Myocyte (in vitro differentiated cells): ENCODE measurements at places on chromosomes 7 and 10.

DNA sequence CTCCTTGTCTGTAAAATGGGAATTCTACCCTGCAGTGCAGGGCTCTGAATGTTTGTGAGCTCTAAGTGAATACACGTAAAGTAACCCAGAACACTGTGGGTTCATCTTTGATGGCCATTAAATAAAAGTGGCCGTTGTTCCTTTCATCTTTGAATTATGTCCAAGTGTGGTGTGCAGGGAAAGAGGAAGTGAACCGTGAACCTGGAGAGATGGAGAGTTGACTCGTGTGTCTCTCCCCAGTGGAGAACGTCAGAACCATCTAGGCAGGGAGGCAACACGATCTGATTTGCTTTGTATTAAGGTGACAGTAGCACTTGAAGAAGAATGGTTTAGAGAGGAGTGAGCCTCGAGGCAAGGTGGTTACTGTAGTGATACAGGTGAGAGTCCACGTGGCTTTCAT is 93.5 kb upstream of the GJD4 start:
- DNase-seq = no peak

DNA sequence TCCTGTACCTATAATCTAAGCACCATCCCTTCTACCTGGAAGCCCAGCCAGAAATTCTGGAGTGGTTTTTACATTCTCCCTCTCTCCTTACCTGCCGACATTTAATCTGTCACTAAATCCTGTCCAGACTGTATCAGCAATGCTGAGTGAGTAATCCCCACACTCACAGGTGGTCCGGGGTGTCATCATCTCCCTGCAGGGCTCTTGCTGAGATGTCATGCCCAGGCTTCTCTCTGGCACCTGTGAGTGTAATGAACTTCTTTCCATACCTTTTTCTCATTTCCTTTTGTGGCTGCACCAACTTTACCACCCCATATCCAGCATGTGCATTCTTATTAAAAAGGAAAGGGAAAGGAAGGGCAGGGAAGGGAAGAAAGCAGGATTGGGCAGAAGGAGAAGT is 355.2 kb downstream of the CCSER2 start:
- DNase-seq = no peak

DNA sequence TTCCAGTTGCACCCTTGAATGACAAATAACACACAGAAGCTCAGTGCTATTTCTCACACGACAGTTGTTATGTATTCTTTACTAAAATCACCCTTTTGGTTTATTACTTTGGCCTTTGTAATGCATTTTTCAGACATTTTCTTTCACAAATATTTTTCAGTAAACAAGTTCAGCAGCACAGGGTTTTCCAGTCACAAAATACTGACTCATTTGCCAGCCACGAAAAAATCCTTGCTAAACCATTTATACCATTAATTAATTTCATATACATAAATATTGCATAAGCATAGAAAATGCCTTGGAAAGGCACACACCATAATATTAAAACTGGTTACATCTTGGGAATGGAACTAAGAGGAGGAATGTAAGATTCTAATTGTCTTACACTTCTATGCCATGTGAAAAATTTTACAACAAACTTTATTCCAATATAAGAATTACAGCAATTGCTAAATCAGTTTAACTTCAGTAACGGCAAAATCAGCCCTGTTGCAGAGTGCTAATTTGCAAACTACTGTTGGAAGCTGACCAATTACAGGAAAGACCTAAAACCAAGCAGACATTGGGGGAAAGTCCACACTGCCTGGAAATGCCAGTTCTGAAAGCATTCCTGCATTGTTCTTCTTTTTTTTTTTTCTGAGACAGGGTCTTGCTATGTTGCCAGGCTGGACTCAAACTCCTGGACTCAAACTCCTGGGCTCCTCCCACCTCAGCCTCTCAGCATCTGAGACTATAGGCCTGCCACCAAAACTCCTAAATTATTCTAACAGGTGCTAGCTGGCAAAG is 31.6 kb upstream of the PBLD start:
- no peak for DNase-seq

DNA sequence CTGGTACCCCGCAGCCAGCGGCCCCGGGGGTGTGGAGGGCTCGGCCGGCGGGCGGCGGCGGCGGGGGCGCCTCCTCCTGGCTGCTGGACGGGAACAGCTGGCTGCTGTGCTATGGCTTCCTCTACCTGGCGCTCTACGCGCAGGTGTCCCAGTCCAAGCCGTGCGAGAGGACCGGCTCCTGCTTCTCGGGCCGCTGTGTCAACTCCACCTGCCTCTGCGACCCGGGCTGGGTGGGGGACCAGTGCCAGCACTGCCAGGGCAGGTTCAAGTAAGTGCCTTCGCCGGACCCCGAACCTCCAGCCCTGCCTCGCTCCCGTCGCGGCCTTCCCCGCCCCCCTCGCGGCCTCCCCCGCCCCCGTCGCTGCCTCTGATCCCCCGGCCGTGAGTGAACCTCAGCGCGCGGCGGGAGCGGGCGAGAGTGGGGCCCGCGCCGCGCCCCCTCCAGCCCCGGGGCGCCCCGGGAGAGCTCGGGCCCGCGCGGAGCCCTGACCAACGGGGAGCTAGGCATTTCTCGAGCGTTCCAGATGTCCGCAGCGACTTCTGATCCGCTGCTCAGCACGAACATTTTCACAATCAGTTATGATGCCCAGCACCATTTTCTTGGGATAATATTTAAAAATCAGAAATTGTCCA is 727 bp downstream of the ATRNL1 start:
- peak; percentile 7 for DNase-seq

GRCh38 chr7:89623018-89623672 is 531.1 kb upstream of the STEAP1 start:
- DNase-seq = peak; percentile 9

DNA sequence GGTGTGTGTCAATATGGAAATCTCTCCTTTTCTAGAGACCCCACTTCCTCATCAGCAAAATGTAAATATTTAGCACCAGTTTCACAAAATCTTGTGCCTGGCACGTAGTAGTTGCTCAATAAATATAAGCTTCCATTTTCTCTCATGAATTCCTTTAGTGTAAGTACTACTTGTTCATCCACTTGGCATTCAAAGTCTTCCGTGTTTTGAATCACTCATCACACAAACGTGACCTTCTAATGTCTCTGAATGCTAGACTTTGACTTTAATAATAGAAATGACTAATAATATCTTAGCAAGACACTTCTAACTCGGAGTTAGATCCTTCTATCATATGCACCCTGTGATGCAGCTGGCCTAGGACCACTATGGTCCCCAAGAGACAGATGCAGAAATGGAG is 168.7 kb upstream of the ZNF32 start:
- DNase-seq = no peak

GRCh38 chr7:135467207-135467711 is 42.6 kb downstream of the CNOT4 start:
- no peak for DNase-seq

GRCh38 chr7:120052884-120053382 is 220.0 kb upstream of the KCND2 start:
- peak; percentile 95 for DNase-seq

- DNase-seq = no peak
Observed at GRCh38 chr7:132993377-132994013, 88.4 kb downstream of the CHCHD3 start.

- DNase-seq = no peak
Observed at GRCh38 chr10:82420001-82420400, 545.0 kb downstream of the NRG3 start.

DNA sequence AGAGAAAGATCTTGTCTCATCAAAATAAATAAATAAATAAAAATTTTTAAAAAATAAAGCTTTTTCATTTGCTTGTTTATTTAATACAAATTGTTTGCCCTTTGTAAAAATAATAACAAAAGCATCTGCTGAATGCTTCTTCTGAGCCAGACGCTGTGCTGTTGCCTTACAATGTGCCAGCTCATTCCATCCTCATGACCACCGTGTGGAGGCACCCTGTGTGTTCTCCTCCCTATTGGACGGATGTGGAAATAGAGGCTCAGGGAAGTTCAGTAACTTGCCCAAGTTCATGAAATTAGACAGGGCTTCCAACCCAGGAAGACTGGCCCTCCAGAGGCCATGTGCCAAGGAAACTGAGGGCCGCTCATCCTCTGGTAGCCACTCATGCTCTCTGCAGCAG is 120.6 kb downstream of the SH3PXD2A start:
- no peak for DNase-seq

GRCh38 chr10:47044741-47045140 is 133.5 kb downstream of the PTPN20 start:
- DNase-seq = no peak

- DNase-seq = peak; percentile 86
Observed at GRCh38 chr10:78588194-78588811, 480.5 kb upstream of the ZMIZ1 start.

GRCh38 chr7:17027143-17027788 is 145.5 kb upstream of the AGR3 start:
- no peak for DNase-seq

- peak; percentile 82 for DNase-seq
Observed at GRCh38 chr7:92763636-92764423, 72.5 kb downstream of the CDK6 start.

- DNase-seq = peak; percentile 79
Observed at GRCh38 chr10:91009121-91009520, 88.2 kb upstream of the ANKRD1 start.

DNA sequence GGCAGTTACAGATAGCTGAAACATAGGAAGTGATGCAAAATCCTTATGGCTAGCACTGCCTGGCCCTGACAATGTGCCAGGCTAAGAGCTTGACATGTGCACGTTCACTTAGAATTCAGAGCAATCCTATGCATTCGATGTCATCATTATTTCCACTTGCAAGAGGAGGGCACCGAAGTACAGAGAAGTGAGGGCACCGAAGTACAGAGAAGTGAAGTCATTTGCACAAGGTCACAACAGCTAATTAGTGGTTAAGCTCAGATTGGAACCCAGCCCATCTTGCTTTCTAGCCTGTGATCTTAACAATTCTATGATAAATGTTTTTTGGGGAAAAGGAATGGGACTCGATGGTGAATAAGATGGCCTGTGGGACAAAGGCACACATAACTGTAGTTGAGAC is 73.4 kb downstream of the ARHGAP22 start:
- DNase-seq = no peak

GRCh38 chr10:126568809-126569385 is 101.6 kb downstream of the C10orf90 start:
- DNase-seq = no peak

DNA sequence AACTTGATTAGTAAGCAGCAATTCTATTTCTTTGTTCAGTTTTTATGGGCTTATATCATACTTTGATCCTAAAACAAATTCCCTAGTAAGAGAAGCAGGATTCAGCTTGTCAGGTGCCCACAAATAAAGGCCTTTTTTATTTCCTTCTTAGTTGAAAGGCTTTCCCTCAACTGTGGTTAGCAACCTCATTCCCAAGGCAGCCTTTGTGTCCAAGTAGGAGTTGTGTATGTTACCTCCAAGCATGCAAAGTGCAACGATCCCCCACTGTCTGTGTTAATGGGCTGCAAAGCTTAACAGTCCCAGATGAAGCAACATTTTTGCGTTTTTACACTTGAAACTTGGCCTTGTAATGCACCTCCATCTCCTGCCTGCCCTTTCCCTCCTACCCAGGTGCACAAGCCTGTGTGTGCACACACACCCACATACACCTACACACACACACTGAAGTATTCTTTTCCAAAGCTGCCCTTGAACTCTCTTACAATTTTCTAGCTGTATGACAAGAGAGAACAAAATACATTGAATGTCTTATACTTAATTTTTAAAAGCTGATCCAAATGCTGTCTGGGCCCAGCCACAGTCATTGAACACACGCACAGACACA is 278.2 kb downstream of the SNX13 start:
- DNase-seq = peak; percentile 32

GRCh38 chr10:93417921-93418320 is 64.2 kb downstream of the MYOF start:
- no peak for DNase-seq

GRCh38 chr10:84140036-84140379 is 699 bp downstream of the GHITM start:
- DNase-seq = peak; percentile 12

DNA sequence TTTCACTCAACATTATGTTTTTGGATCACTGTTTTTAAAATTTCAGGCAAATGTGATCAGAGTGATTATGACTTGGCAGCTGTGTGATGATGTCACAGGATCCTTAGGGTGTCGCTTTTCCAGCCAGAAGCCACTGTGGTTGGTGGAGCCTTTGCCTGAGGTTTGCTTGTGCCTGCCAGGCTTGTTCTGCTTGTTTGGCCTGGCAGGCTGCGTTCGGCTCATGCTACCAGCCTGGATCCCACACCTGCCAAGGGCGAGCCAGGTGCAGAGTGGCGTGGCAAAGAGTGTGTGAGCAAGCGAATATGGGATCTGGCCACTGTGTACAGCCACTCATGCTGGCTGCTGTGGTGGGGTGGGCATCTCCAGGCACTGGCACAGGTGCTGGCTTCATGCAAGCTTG is 55.7 kb downstream of the ADK start:
- DNase-seq = peak; percentile 94

DNA sequence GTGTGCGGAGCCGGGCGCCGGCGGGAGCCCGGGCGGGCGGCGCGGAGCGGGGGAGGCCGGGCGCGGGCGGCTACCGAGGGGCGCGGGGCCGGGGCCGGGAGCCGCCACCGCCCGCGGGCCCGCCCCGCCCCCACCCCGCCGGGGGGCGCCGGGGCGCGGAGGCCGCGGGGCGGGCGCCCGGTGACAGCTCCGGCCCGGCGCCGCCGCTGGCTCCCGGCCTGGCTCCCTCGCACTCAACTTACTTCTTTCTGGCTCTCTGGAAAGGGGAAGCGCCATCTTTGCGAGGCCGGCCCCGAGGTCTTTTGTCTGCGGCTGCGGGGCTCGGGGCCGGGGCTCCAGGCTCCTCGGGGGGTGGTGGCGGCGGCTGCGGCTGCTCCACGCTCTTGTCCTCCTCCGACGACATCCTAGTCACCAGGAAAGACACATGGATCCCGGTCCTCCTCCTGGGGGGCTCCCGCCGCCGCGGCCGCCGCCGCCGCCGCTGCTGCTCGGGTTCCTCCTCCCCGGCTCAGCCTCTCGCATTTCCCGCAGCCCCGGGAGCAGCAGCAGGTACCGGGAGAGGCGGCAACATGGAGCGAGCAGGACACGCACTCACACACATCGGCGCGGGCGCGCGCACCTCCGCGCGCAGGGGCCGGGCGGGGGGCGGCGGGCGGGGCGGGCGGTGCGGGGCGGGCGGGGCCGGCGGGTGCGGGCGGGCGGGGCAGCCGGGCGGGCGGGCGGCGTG is at the start of gene KMT2C:
Gene KMT2C (minus strand): TSS at position 620 of the 727 bp plus-strand sequence. CDS start 217 bp downstream, at position 403.
- DNase-seq = peak; percentile 71

- DNase-seq = no peak
Observed at GRCh38 chr10:310371-310770, 175.1 kb downstream of the ZMYND11 start.
